ENCODE measurements at places on chromosomes 5 and 9. TPM values are rescaled to one million over a fixed set of nuclear protein-coding genes. Genes with fewer than 3 reads are reported as not detected.

- DNase-seq: peak; percentile 31
Measured at GRCh38 chr5:176934309-176934930, 35.3 kb upstream of the HK3 start.

DNA sequence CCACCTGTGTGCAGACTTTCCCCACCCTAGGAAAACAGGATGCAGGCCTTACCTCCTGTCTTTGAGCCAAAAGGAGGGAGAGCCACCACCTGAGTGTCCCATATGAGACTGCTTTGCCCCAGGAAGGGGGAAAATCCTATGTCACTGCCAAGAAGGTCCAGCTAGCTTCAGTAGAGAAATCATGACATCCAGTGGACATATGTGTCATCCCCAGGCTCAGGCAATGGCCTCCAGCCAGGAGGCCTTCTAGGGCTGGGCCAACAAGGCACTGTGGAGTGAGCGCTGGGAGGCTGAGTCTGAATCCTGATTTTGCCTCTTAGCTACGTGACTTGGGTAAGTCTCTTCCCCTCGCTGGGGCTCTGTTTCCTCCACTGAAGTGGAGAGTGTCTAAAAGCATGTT is 60.2 kb downstream of the SMIM23 start:
- DNase-seq: no peak

DNA sequence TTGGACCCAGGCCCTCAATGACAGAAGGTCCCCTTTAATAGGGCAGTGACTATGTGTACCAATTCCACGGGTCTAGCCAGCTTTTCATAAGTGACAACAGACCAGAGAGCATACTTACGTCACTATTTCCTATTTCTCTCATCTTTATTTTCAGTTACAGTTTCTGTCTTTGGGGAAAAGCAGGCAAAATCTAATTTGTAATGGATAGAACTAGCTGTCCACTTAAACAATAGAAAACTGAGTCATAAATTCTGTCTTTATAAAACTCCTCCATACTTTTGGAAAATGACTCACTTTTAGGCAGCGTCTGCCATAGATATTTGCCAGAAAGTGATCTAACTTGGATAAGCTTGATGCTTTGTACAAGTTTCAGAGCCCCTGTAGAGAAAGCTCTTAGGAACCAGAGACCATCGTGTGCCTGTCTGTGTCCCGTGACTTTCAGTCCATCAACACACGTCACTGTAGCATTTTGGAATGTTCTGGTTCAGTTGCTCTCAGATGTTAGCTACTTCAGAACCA is 101.9 kb downstream of the F2RL2 start:
- DNase-seq: peak; percentile 44

DNA sequence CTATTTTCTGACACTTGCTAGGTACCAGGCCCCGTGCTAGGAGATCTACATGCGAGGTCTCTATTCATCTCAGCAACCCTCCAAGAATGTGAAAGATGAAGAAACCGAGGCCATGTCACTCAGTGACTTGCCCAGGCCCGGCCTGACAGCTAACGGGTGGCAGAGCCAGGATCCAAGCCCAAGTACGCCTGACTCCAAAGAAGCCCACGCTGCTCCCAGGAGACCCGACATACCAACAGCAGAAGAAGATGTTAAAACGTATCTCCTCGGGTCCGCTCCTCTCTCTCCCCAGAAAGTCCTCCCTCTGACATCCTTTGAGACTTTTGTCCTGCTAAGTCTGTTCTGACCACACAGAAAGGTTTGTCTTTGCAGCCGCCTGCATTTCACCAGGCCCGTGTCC is 65.2 kb downstream of the CRB2 start:
- no peak for DNase-seq

DNA sequence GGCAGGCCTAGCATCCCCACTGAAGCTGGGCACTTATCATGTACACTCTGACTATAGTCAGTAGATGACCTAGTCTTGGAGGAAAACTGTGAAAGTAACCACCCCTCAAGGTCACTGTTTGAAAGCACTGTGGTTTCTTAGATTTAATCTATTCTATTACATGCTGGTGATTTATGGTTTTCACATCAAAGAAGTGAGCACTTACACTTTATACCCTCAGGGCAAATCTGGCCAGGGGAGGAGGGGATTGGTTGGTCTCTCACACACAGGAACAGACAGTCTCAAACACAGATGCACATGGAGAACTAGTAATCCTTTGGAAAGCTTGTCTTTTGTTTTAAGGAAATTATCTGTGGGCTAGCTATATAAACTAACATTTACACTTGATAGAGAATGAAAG is 17.9 kb upstream of the SPIN1 start:
- peak; percentile 23 for DNase-seq

DNA sequence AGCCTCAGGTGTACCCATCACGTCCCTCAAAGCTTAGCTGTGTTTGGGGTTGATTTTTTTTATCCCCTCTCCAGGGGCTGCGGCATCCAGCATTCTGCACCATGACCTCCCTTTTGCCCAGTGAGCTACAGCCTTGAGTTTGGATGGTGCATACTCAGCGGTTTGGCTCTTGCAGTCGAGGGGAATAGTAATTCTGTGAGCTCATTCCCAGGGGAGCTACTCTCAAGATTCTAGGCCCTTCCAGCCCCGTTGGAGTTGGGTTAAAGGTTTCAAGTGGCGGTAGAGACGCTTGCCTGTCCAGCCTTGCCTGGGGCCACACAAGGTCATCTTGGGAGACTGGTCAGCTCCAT is 102.2 kb upstream of the SPRY4 start:
- no peak for DNase-seq

- no peak for DNase-seq
Measured at GRCh38 chr5:151676719-151677118, 10.0 kb downstream of the SPARC start.

DNA sequence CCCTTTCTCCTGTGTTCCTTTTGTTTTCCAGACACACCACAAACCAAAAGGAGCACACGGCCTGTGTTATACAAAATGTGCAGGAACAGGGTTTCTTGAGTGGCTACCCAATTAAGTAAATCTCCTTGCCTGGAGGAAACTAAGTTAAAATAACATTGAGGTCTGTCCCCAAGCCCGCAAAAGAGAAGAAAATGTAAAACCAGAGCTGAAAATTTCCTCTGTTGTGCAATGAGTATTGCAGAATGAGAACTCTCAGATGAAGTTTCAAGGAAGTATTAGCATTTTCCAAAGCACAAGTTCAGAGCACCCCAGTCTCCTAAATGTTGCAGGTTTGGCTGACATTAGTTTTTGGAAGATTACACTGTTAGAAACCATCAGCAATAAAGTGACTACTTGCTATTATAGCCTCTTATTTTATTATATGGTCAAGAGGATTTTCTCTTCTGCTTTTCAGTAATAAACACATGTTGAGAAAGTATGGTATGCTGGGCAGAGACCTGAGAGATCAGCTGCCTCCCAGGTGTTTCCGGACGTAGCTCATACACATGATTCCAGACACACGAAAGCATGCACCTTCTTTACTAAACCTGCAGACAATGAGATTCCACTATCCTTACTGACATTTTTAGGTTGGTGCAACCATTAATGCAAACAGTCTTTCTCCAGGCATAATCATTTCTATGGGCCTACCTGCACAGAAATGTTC is 161.3 kb downstream of the SNCAIP start:
- DNase-seq: no peak

GRCh38 chr9:112404508-112404932 is 24.6 kb downstream of the HSDL2 start:
- no peak for DNase-seq

GRCh38 chr9:107881626-107882300 is 392.2 kb upstream of the KLF4 start:
- no peak for DNase-seq

GRCh38 chr5:9365512-9365911 is 180.4 kb downstream of the SEMA5A start:
- DNase-seq: no peak

DNA sequence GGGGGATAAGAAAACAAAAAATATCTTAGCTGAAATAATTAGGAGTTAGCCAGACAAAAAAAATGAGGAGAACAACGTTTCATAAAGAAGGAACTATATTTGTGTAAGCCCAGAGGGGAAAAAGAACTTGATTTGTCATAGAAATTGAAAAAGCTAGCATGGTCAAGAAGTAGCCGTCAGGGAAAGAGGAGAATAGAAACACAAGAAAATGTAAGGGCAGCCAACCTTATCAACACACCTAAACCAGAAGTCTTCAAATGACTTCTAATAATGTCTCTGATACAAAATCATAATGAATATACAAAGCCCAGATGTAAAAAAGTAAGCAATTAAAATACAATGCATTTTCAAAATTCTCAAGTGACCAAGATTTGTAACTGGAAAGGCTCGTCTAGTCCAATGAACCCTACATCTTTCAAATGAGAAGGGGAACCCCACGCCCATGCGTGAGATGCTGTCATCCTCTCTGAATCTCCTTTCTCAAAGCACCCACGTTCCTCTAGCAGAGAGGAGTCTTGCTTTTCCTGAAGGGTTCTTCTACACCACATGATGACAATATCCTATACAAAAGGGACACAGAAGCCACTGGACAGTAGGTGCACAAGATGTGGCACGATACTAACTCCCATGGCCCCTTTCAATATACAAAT is 103.7 kb downstream of the ARL15 start:
- no peak for DNase-seq

Gene LHX3
- polyA plus RNA-seq: not detected

Gene BARHL1
- polyA plus RNA-seq: not detected

Gene CBY3
- 0.86 TPM for polyA plus RNA-seq

Gene MAP1B
- polyA plus RNA-seq: 0.30 TPM

Gene PDE4D
- polyA plus RNA-seq: 12.6 TPM

Gene CCL21
- polyA plus RNA-seq: not detected

Gene ACTBL2
- polyA plus RNA-seq: not detected

Gene CER1
- not detected for polyA plus RNA-seq
